ENCODE measurements at places on chromosomes 7 and 10.

DNA sequence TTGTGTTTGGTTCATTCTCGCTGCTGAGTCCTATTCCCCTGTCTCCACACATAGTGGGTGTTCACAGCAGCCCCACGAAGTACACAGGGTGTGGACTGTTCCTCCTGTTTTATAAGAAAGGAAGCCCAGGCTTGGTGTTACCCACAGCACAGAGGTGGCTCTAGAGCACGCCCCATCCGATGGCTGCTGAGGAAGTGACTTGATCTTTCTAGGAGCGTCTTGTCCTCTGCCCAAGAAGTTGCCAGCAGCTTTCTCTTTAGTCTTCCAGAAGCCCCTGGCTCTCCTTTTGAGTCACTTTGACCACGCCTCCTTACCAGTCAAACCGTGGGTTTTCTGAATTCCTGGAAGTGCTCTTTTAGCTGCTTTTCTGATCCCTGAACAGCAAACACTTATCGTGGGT lies 94.0 kb downstream of the GRK5 start:
- no peak for DNase-seq

DNA sequence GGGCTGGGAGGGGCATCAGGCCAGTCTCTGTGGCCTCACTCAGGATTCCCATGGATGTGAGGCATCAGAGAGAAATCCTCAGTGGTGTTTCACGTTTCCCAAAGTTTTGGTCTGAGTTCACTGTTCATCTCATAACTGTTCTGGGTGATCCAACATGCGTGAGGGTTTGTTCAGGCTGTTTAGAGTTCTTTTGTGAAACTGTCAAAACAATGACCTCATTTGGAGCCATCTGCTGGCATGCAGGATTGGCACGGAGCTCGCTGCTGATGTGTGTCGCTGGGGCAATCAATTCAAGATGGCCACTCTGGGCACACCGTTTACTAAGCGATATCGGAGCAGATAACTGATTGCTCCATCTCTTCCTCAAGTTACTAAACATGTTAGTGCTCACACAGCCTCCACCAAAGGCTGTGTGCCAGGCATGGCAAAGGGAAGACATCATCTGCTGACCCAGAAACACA lies 365.6 kb downstream of the WDR11 start:
- no peak for DNase-seq

GRCh38 chr10:127033216-127034033 lies 128.2 kb downstream of the DOCK1 start:
- no peak for DNase-seq

DNA sequence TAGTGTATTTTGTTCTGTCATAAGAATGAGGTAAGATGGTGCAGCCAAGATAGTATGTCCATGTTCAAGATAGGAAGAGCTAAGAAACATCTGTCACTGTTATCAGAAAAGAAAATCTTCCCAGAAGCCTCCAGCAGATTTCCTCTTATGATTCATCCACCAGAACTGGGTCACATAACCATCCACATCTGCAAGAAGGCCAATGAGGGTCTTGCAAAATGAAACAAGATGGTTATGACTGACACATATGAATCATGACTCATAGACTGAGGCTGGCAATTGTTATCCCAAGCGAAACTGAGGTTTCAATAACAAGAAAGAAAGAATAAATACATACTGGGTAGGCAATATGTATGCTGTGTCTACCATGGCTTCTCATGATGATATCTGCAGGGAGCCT lies 30.3 kb downstream of the CCNJ start:
- DNase-seq, result no peak

DNA sequence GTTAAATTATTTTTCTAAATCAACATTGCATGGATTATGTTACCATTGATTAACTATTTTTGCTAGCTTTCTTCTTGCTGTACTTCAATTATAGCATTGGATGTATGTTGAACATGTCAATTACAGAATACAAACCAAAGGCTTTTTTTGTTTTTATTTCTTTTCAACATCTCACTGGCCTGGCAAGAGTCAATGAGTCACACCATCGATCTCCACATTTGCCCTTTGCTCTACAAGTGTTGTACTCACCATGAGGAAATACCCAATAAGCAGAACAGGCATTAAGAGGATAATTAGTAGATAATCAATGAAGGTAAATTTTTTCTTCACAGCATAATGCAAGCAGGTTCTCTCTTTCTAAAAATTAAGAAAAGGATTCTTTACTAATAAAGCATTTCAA lies 23.3 kb downstream of the ANKRD22 start:
- no peak for DNase-seq

DNA sequence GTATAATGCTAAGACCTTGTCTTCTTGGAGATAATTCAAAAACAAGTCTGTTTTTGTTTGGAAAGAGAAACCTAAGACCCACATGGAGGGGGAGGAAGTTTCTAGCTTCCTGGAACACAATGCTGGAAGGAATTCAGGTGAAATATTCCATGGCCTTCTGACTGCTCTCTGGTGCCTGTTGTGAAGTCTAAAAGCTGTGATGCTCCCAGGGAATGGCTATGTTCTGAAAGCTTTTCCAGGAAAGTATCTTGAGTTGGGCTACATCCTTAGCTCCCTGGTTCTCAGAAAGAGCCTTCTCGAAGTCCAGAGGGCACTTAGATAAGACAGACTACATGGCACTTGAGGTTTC lies 12.5 kb upstream of the PFKP start:
- no peak for DNase-seq

DNA sequence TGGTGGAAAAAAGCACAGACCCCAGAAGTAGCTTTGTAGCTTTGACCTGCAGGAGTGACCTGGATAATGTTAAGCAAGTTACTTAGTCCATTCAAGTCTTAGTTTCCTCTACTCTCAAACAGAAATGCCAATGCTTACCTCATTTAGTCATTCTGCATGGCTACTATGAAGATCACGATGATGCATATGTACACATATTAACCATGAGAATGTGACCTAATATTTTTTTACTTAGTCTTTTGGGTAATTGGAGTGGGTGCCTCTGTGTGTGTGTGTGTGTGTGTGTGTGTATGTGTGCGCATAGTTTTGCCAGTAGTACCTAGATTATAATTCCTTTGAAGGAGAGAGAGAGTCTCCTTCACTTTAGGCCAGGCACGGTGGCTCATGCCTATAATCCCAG lies 95.8 kb downstream of the NRP1 start:
- no peak for DNase-seq

DNA sequence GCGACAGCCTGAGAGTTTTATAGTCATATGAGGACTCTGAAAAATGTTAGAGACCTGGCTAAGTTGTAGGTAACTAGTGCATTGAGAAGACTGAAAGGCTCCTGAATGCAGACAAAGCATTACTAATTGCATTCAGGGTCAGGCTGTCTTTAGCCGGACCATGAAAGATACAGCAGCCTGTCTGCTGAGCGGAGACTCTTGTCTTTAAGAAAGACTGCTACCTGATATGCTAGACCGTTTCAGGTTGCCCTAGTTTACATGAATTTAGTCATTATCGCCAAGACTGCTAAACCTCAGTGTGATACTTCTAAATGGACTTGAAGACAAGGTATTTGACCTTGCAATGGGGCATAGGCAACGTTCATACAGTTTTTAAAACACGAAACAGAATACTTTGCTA lies 81.2 kb downstream of the BMPR1A start:
- DNase-seq, result no peak

DNA sequence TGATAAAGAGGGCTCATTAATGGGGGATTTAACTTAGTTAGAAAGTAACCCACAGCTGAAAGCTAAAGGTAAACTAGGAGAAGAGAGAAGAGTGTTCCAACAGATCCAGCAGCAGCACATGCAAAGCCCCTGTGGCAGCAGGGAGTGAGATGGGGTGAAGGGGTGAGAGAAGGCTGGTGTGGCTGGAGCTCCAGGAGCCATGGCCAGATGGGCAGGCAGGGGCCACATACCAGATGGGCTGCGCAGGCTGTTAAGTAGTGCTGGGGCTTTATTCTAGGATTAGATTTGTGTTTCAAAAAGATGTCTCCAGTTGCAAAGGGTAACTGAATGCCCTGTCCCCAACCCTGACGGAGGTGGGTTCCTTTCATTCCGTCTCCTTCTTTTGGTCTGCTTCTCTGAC lies 33.2 kb downstream of the HIF1AN start:
- DNase-seq, result no peak

- DNase-seq, result no peak
These were observed 222.9 kb upstream of the MKLN1 start for GRCh38 chr7:131104596-131105293.

DNA sequence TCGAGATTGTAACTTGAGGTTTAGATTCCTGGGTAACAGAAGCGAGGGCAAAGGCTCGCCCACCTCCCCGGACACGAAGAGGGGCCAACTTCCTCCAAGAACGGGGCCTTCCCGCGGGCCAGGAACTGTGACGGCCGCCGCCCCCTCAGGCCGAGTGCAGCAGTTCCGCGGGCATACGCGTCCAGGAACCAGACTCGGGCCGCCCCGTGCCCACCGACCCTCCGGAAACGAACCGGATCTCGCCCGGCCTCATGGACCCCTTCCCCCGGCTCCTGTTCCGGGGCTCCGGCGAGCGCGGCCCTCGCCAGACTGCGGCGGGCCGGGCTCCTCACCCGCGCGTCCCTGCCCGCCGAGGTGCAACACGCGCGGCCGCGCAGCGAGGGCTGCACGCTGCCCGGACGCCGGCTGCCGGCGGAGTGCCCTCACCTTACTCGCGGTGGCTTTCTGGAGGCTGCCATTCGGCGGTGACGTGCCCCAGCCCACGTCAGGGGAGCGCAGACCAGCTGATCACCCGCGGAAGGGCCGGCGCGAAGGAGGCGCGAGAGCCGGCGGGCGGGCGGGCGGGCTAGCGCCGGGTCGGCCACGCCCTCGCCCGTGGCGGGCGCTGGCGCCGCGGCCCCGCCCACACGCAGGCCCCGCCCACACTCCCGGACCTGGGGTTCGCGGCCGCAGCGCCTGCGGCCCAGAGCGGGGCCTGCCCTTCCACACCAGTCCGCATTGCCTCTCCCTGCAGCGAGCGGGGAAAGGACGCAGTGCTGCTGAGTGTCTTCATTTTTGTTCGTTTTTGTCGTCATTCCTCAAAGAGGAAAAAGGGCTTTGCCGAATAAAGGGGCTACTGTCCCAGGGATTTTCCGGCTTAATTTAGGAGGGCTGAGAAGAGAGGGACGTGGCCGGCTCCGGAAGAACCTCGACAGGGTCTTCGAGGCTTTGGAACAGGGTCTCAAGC lies at the start of gene XPNPEP1:
TSS of gene XPNPEP1 (minus strand) at position 536 of the 946 bp plus-strand sequence. CDS start at position 458, 78 bp downstream.
- peak; percentile 75 for DNase-seq

- no peak for DNase-seq
These were observed 36.3 kb upstream of the IL15RA start for GRCh38 chr10:6013413-6014192.

DNA sequence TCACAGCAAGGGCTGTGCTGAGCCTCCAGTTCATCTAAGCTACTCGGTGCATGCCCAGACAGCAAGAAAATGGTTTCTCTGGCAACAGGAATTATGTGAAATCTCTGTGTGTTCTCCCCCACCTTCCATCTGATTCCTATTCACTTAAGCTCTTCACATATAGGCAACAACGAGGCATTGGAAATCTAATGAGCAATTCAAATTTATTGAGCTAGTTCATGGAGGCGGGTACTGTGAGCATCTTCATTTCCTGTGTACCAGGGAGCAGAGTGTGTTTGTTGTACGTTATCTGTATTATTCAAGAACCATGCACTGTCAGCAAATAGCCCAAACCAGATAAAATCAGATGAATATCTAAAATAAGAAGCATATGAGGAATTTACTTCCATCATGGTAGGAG lies 739.1 kb downstream of the MAGI2 start:
- DNase-seq, result no peak

DNA sequence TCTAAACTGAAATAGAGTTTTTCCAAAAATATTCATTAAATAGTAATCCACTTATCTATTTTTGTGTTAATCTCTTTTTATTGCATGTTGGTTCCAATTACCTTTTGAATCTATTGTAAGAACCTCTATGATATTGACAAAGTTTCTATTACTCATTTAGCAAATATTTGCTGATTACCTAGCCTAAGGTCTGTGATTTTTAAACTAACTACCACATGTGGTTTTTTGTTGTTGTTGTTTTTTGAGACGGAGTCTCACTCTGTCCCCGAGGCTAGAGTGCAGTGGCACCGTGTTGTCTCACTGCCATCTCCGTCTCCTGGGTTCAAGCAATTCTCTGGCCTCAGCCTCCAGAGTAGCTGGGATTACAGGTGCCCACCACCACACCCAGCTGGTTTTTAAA lies 2.0 kb upstream of the ASB13 start:
- no peak for DNase-seq

- no peak for DNase-seq
These were observed 333.9 kb downstream of the DNAJB6 start for GRCh38 chr7:157670490-157671357.

- DNase-seq, result no peak
These were observed 202.9 kb downstream of the PTEN start for GRCh38 chr10:88066319-88066718.

- DNase-seq, result no peak
These were observed 81.4 kb downstream of the LARP4B start for GRCh38 chr10:850093-850492.

GRCh38 chr7:132869166-132869861 lies 212.6 kb downstream of the CHCHD3 start:
- DNase-seq, result no peak

DNA sequence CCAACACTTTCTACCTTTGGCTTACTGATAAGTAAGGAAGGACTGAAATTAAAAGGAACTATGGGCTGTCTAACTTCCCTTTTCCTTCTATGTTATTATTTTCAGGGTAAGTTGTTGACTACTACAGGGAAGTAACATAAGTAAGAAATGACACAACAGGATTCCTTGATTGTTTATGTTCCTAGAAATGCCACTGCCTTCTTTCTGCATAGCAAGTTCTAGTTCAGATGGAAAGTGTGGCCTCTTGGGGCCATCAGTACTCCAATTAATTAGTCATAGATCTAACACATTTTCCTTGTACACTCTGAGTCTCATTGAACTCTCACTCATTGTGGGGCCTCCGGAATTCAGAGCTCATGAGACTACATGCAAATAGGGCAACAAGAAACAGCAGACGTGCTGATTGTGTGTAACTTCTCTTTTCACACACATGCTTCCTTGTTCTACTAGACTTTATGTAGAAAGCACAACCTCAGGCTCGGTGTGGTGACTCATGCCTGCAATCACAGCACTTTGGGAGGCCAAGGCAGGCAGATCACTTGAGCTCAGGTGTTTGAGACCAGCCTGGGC lies 35.3 kb upstream of the HIBADH start:
- no peak for DNase-seq

- no peak for DNase-seq
These were observed 106.3 kb upstream of the PRPS1L1 start for GRCh38 chr7:18133921-18134320.

- DNase-seq, result no peak
These were observed 112.3 kb upstream of the EFCAB10 start for GRCh38 chr7:105693576-105693975.

- no peak for DNase-seq
These were observed 421.6 kb downstream of the PAXIP1 start for GRCh38 chr7:154581251-154581890.

DNA sequence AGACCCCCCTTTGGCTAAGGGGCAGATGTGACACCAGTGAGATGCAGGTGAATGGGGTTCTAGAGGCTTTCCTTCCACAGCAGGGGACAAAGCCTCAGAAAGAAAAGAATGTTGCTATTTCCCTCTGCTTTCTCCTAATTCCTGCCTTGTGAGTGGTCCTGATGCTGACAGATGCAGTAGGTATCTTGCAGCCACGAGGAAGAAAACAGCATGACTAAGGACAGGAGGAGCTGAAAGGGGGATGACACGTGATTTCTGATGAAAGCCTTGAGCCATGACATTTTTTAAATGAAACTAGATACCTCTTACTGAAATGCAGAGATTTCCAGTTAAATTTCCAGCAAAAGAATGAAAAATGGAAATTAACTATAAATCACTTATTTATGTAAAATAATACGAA lies 92.4 kb downstream of the C1GALT1 start:
- DNase-seq, result no peak
